ENCODE measurements at places on chromosomes 3 and 15.

GRCh38 chr3:119343719-119344118 lies 49.5 kb downstream of the ARHGAP31 start:
- DNase-seq, result no peak

DNA sequence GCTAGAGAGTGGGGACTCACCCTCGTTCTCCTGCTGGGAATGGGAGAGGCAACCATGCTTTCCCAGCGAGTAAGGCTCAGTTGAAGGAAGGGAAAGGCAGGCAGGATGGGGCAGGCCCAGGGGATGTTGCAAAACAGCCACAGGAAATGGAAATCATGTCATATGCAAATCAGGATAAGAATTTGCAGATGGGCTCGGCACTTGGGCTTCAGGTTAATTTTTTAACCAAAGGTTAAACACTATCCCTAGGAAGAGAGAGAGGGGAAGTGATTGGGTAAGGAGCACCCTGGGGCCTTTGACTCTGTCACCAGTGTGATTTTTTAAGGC lies 14.6 kb upstream of the PLA2G4E start:
- DNase-seq, result no peak

DNA sequence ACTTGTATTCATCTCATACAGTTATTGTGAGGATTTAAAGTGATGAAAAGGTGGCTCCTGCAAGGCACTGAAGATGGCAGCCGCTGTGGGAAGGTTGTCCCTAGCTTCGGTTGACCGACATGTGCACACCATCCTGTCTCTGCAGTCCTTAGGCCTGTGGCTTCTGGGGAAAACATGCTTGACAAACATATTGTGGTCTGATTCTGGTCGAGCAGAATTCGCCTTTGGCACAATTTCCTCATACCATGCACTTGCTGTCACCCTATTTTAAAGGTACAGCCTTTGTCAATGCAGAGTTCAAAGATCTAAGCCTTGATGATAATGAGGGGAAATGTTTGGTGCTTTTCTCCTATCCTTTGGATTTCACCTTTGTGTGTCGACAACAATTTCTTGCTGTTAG lies 50.9 kb downstream of the PRICKLE2 start:
- DNase-seq, result no peak

DNA sequence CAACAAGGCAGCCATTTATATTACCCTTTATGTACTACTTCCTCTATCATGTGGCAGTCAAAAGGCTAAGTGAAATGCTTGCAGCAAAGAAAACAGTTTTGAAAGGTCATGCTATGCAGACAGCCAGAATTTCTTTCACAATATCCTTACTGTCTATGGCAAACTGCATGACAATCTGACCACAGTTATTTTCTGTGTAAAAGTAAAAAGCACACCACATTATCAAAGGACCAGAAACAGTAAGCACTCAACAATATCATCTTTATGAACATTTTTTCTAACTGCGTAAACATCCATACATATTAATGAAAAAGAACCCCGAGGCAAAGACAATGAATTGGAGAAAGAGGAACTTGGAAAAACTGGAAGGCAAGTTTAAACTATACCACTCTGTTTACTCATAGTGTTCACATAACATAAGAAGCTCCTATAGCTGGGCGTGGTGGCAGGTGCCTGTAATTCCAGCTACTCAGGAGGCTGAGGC lies 47.9 kb downstream of the PIK3CB start:
- DNase-seq, result no peak

GRCh38 chr3:140113996-140114788 lies 179.2 kb downstream of the CLSTN2 start:
- no peak for DNase-seq

DNA sequence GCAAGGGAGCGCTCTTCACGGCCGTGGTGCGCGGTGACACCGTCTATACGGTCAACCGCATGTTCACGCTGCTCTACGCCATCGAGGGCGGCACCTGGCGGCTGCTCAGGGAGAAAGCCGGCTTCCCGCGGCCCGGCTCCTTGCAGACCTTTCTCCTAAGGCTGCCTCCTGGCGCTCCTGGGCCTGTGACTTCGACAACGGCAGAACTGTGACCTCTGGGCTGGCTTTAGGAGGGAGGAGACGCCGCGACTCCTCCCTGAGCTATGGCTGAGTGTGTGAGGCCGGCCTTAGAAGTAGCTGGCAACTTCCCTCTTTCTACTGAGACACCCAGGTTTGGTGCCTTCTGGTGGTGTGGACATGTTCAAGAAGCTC lies 1.4 kb downstream of the KBTBD13 start:
- DNase-seq, result peak; percentile 26

DNA sequence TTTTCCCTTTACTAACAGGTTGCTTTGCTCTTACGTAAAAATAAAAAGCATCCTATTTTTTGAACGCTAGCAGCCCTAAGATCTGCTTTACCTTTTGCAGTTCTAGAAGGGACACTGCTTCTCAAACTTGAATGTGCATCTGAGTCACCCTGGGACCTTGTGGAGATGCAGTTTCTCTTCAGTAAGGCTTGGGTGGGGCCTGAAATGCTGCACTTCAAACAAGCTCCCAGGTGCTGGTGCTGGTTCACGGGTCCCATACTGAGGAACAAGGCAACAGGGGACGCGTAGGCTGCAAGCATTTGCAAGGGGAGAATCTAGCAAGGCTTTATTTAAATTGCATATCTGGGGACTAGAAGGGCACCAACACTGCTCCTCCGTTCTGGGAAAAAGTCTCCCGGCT lies 30.0 kb downstream of the MB21D2 start:
- DNase-seq, result no peak

DNA sequence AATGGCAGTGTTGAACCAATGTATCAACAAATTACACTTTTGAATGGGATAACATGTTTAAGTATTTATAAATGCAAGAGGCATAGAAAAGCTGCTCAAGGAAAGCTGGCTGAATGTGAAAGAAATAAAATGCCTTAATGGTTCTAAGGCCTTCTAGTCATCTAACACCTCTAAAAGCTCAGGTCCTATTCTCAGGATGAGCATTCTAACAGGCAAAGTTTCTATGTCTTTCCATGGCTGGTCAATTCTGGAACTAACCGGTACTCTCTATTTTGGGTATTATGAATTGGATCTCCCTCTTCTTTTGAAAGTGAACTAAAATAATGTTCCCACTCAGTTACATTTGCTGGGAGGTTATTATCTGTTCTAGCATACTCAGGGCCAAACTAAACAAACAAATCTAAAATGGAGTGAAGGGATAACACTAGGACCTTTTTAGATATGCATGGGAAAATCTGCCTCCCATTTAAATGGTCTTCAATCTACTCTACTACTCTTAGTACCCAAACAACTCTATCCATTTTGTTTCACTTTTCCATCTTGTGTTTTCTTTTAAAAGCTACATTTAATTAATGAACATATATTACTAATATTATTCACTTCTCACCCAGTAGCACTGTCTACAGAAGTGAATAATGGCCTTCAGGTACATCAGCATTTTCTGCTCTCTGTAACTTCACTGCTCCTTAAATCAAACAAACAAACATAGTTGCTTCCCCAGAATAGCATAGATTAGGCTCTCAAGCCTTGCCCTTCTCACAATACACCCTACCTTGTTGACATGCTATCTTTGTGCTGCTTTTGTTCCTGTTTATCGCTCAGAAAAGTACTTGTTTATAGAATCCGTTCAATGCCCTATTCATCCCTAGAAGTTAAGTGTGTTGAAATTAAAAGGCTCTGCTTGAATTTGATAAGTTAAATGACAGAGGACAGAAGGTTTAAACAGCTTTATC lies 46.4 kb downstream of the CBLB start:
- DNase-seq, result no peak

GRCh38 chr3:45486926-45487325 lies 98.5 kb downstream of the LARS2 start:
- no peak for DNase-seq

- no peak for DNase-seq
Observed at GRCh38 chr3:147941969-147942368, 532.8 kb downstream of the ZIC1 start.

DNA sequence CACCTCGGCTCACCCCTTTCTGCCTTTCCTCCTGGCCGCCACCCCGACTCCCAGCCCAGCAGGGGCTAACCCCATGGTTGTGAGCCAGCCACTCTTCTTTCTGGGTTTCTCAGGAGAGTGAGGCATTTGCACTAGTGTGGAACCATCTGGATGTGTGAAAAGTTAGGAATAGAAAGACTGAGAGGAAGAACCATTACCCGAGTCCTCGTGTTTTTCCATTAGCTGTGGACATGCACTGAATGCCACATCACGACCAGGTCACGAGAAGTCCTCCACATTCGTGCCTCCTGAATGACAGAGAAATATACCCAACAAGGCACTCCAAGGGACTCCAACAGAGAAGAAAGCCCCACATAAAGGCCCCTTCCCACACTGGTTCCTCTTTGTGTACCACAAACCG lies 18.0 kb upstream of the RAD18 start:
- no peak for DNase-seq

DNA sequence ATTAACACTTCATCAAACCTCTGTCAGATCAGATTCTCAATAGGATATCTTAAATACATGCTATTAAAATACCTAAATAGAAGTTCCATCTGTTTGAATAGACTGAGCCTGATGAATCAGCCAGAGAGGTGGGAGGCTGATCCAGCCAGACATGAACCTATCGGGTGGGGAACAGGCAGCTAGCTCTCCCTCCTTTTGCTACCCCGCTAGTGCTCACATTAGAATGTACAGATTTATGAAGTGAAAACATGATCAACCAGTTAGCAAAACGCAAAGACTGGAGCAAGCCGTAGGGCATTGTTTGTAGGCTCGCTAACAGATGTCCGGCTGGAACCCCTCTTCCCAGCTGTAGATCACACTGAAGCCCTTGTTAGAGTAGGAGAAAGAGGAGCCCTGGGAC lies 54.4 kb downstream of the GTF2E1 start:
- no peak for DNase-seq

DNA sequence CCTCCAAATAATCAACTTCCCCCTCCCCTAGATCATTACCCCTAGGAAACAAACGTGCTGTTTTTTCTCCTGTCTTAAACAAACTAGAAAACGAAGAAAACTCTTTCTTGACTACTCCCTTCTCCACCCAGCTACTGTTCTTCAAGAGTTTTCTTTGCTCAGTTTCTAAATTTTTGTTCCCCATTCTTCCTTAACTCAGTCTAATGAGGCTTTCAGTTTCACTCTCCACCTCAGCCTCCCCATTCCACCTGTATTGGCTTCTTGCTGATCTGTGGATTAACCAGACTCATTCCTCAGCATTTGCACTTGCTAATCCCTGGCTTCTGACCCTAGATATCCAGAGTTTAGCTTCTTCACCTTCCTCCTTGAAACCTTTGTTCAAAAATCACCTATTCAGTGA lies 26.8 kb downstream of the SERPINI1 start:
- no peak for DNase-seq

DNA sequence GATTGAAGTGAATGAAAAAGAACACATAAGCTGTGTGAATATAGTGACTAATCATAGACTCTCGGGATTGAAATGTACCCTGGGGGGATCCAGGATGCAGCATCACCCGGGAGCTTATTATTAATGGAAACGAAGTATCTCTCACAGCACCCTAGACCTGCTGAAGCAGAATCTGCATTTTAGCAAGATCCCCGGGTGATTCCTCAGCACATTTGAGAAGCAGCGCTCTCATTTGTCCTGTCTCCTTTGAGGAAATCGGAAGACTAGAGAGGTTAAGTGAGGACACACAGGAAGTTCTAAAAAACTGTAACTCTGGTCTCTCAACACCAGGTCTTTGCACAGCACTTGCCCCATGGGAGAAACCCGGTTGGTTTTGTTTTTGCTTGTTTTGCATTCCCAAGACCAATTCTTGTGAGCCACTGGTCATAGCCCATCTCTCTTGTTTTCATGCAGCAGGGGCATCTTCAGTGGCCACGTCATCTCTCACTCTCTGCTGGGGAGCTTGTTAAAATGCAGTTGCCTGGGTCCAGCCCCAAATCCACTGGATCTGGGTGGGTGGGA lies 30.2 kb downstream of the ZNF710 start:
- DNase-seq, result no peak

GRCh38 chr3:8668216-8668615 lies 23.6 kb upstream of the SSUH2 start:
- no peak for DNase-seq

- DNase-seq, result no peak
Observed at GRCh38 chr3:171874251-171874681, 31.1 kb downstream of the TMEM212 start.

DNA sequence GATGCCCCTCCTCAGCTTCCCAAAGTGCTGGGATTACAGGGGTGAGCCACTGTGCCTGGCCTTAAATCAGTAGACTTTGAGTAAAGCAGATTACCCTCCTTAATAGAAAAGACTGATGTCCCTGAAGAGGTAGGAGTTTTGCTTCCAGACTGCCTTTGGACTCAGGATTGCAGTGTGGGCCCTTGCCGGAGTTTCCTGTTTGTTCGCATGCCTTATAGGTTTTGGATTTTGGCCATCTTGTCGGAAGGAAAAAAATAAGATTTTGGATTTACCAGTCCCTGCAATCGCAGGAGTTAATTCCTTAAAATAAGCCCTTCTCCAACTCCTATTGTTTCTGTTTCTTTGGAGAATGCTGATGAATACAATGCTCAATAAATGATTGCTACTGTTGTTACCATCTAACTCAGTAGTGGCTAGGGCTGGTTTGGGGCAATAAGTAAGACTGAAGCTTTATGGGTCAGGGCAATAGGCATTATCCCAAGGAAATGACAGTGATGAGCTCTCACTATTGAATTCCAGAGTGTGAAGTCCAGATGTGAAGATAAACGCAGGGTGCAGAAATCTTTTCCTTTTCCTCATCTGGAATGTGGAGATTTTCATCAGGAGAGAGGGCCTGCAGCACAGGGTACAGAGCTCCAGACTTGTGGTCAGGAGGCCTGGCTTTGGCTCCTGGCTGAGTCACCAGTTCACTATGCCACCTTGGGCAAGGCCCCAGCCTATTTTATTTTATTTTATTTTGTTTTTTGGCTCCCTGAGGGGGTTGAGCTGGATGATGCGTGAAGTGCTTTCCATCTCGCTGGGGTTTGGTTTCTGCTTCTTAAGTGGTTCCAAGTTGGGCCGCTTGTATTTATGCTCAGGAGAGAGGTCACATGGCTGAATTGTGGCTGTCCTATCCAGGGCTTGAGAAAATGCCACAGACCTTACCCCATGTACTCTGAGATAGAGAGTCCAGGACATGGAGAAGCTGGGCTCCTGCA lies 25.3 kb downstream of the FOXL2 start:
- no peak for DNase-seq

- no peak for DNase-seq
Observed at GRCh38 chr3:153628591-153628990, 466.6 kb downstream of the RAP2B start.

DNA sequence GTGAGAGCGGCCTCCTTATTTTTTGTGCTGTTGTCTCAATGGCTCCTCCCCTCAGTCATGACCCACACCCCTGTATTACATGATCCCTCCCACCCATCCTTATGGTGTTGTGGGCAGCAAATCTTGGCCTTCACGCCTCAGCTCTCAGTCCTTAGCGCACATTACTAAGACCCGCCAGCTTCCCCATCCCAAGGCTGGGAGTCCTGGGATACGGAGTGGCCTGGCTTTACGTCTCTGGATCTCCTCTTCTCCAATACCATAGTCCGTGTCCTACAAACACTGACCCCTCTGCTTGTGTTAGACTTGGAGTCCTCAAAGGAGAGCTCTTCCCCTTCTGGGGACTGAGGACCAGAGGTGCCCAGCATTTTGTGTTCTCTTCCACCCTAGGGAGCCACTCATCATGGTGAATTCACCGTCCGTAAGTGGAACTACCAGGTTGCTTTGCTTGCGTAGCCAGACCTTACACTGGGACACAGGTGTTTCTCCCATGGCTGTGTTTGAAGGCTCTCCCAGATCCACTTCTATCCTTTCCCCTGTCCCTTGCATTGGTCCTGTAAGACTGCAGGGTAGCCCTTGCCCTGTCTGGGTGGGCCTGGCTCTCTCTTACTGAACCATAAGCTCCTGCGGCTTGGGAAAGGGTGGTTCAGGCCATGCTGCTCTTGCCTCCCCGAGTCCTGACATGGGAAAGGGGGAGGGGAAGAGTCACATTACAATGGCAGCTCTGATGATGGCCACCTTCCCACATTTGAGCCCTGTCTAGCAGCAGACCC lies 13.6 kb downstream of the GRM2 start:
- no peak for DNase-seq

Data from NCI-H1092 (cell line).